ENCODE measurements at places on chromosomes 6 and 20.

DNA sequence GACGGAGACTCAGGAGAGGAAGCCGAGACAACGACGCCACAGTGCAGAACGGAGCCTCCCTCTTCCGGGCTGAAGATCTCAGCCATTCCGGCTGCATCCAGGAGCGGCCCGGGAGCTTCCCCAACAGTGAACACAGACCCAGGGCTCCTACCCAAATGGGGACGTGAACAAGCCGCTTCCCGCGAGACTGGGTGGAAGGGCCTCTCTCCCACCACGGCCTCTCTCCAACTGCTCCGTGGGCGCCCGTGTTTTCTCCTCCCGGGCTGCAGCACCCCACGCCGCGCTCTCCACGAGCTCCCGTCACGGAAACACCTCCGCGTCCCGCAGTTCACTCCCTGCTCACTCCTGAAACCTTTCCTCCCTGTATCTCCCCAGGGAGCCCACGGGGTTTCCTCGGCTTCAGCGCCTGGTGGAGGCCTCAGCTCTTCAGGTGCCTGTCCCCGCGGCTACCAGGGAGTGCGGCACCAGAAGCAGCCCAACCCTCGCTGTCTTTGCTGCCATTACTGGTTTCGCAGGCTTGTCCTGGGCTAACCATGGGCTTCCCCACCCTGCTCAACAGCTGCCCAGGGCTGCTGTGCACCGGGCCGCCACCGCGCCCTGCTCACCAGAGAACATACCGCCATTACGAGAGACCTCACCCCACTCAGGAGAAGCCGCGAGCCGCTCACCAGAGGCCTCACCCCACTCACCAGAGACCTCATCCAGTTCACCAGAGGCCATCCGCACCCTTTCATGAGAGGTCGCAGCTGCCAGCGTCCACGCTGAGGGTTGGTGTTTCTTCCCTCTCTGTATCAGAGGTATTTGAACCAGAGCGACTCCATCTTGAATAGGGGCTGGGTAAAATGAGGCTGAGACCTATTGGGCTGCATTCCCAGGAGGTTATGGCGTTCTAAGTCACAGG is 922.8 kb downstream of the QKI start:
- DNase-seq: no peak

GRCh38 chr20:35579196-35579595 is 36.4 kb upstream of the SPAG4 start:
- no peak for DNase-seq

DNA sequence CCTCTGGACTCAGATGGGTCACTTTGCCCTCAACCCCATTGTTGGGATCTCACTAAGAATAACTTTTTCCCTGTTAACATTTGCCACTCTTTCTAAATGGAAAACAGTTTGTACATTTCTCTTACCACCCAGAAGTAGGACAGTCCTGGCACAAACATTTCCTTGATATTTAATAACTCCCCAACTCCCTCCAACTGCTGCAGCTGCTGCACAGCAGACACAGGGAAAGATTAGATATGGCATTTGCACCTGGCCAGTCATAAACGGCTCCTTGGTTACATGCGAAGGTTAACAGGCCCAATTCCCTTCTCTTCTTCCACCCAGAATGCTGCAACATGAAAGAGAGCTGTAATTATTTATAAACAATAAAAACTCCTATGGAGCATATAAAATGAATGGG is 55.9 kb upstream of the SOX4 start:
- DNase-seq: no peak

GRCh38 chr20:1887321-1887720 is 7.9 kb upstream of the SIRPA start:
- no peak for DNase-seq

GRCh38 chr6:44263354-44264100 is 1.8 kb downstream of the NFKBIE start:
- no peak for DNase-seq

DNA sequence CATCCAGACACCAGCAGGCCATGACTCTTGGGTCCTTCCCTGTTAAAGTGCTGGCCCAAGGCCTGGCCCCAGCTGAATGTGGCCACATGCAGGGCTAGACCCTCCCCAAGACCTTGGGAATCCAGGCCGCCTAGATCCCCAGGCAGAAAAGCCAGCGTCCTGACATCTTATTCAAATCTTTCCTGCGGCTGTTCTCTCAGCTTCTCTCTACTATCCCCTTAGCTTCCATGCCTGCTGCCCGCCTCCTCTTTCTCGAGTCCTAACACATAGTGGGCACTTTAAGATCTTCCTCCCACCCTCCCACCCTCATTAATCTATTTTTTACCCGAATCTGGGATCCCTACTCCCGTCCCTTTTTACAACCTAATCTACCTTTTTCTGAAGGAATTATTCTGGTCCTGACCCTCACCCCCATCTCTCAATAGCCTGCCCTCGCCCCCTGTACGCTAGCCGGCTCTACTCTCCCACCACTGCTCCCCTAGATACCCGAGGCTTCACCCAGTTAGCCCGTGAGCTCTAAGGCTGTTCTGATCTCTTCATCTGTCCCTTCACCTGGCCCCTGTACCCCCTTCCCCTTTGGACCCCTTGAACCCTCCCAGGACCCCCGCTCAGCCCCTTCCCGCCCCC is at the start of gene CCHCR1:
CCHCR1 (minus strand) TSS at position 290 of the 627 bp plus-strand sequence; CDS start at position 88, 202 bp downstream.
- DNase-seq: no peak

DNA sequence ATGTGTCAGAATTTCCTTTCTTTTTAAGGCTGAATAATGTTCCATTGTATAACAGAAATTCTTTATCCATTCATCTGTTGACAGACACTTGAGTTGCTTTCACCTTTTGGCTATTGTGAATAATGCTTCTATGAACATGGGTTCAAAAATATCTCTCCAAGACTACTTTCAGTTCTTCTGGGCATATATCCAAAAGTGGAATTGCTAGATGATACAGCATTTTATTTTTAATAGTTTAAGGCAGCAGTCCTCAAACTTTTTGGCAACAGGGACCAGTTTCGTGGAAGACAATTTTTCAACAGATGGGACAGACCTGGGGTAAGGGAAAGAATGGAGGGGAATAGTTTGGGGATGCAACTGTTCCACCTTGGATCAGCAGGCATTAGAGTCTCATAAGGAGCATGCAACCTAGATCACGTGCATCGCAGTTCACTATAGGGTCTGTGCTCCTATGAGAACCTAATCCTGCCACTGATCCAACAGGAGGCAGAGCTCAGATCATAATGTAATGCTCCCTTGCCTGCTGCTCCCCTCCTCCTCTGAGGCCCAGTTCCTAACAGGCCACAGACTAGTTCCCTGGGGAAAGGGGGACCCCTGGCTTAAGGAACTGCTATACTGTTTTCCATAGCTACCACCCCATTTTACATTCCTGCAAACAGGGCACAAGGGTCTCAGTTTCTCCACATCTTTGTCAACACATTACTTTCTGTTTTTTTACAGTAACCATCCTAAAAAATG is 239.9 kb upstream of the RNF217 start:
- DNase-seq: no peak

DNA sequence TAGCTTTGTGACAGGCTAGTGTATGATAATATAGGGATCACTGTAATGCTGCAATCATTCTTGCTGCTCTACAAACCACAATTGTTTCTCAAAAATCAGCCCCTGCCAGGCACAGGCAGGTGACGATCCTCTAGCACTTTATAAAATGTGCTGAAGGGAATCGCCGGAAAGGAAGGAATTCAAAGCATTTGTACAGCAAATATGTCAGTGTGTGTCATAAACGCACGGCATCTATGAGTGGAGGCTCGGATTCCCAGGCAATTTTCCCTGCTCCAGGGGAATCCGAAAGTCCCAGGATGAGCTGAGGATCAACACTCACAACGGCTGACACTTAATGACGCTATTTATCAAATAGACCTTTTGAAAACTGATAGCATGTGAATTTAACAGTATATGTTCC is 1.4 kb downstream of the PHACTR1 start:
- no peak for DNase-seq

DNA sequence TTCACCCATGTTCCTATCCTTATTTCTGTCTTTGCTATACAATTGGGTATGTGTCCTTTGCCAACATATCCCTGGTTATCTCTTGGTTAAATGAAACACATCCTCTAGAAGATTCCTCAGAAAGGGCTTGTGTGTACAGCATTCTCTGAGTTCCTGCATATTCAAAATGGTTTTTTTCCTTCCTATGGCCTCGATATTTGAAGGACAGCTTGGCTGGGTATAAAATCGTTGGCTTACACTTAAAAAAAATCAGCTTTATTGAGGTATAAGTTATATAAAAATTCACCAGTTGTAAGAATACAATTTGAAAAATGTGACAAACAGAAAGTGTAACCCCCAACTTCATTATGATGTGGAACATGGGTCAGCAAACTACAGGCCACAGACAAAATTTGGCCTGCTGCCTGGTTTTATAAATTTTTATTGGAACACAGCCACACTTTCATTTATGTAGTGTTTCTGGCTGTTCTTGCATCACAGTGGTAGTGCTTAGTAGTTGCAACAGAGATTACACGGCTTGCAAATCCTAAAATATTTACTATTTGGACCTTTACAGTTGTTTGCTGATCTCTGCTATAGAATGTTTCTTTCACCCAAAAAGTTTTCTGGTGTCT is 16.7 kb downstream of the PCMT1 start:
- no peak for DNase-seq

DNA sequence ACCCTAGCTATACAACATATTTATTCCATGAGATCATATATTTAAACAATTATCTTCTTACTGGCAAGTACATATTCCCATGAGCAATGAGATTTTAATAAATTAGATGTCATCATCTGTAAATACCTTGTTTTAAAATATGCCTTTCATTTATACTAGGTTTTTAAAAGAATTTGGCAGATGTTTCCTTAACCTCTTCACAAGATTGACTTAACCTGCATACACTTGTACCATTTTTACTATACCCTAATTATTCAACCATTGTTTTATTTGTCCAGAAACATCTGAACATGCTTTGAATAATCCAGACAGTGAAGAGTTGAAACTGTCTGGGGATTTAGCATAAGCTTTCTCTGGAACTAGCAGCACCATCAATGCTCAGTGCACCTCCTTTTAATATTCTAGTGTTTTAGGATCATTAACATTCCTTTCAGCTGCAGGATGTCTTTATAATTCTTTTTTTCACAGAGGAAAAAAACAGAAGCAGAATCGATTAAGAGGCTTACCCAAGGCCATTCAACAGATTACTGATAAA is 188.0 kb upstream of the TENT5A start:
- no peak for DNase-seq

GRCh38 chr6:9428421-9429172 is 986.3 kb downstream of the TFAP2A start:
- DNase-seq: no peak

DNA sequence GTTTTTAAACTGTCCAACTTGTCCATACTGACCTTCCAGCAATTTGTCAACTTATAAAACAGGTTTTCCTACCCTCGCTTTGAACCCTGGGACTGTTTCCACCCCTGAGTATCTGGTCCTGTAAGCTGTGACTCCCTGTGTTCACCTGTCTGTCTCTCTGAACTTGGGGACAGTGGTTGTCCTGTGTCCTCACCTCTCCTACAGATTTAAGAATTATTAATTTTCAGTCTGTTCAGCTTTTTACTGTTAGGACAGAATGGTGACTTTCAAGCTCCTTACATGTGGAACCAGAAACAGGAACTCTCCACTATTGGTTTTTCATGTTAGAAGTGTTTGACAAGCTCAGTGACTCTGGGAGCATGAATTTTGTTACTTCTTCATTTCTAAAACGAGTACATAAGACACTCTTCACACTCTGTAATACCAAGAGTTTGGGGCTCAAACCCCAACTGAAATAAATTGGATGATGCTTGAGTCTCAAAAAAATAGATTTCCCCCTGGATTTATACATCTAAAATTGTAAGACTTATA is 713.9 kb downstream of the COL12A1 start:
- no peak for DNase-seq

- no peak for DNase-seq
These were observed 214.5 kb downstream of the TBX18 start for GRCh38 chr6:84549917-84550316.

DNA sequence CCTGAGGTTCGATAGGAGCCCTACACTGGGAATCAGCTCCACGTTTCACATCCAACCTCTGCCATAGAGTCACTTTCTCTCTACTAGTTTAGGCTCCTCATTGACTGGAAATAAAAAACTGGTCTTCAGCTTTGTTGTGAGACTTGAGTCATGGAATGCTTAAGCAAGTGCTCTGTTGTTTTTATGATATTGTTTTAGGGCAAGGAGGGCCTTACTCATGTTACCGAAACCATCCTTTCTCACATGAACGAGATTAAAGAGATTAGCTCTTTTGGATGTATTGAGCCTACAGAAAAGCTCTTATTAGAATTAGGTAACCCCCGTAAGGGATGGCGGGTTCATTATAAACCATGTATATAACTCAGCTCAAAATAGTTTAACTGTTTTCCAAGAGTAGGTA is 6.9 kb upstream of the MOCS1 start:
- no peak for DNase-seq

DNA sequence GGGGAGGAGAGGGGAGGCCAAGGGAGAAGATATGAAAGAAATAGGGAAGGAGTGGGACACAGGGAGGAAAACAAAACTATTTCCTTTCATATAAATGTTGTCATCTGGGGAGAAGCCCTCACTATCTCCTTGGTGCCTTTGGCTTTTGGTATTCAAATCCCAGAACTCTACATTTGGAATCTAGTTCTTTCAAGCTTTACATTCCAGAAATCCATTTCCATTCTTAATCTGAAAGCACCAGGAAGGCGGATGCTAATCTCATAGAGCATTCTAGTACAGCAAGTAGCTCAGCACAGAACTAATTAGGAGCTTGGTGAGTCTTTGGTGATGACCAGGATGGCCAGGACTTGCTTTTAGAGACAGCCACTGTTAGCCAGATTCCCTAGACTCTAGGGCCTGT is 177.9 kb downstream of the KIF16B start:
- DNase-seq: no peak

GRCh38 chr6:36122495-36123269 is 7.6 kb upstream of the MAPK13 start:
- no peak for DNase-seq

DNA sequence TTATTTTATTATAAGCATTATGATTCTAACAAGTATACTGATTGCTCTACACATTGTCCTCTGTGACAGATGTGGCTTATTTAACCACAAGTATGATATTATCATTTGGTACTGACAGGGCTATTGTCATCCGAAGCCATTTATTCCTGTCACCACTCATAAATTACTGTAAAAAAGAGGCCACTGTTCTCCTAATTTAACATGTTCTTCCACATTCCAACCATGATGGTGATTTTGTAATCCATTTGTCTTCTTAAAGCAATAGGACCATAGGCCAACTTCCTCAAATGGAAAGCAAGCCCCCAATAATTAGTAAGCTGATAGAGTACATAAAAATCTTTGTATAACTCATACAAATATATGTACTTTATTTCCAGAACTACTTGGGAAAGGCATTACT is 50.6 kb downstream of the FUT9 start:
- DNase-seq: no peak

- DNase-seq: no peak
These were observed 303 bp downstream of the ILRUN start for GRCh38 chr6:34696189-34696738.
